GM20000 (cell line): ENCODE measurements at places on chromosomes 11 and 22.

DNA sequence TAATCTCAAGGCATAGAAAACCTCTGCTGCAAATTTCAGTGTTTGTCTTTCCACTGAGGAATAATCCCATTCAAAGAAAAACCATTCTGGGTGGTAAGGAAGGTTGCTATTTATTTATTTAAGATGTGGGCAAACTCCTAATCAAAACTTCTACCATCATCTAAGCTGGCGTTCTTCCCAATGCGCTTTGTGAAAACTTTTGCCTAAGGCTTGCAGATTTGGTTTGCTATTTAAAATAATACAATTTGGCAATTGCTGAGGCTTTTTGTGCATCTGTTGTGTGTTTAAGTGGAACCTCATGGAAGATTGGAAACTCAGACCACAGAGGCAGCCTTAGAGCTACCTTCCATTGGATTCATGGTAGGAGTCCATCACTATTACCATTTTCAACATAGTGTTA lies 309.0 kb downstream of the BLID start:
- DNase-seq: no peak

DNA sequence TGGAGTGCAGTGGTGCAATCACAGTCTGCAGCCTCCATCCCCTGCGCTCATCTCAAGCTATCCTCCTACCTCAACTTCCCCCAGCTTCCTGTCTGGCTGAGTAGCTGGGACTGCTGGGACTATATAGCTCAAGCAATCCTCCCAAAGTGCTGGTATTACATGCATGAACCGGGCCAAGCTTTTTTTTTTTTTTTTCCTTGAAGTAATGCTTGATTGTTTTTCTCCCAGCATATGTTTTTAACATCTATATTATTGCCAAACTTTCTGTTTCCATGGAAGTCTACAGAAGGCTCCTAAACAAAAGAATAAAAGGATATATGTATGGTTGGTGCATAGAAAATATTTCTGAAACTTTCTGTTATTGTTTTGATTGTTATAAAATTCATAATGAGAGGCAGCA lies 853.6 kb downstream of the KCNA4 start:
- DNase-seq: no peak

- no peak for DNase-seq
Measured at GRCh38 chr22:47802421-47802820, 1040.0 kb downstream of the TBC1D22A start.

GRCh38 chr11:71117311-71117710 lies 135.1 kb downstream of the SHANK2 start:
- DNase-seq: no peak

GRCh38 chr22:47457509-47458300 lies 695.3 kb downstream of the TBC1D22A start:
- no peak for DNase-seq

DNA sequence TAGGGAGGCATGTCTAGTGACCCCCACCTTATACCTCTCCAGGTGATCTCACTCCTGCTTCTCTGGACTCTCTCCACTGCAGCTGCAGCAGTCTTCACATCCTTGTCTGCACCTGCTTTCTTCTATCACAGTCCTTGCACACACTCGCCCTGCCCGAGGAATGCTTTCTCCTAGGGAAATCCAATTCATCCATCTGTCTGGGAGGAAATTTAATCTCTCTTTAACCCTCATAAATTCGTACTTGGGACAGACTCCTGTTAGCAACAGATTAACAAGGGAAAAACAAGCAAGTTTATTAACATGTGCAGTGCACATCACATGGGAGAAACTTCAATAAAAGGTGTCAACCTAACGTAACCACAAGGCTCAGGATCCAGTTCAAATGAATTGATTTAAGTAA lies 11.3 kb upstream of the RCN1 start:
- no peak for DNase-seq

DNA sequence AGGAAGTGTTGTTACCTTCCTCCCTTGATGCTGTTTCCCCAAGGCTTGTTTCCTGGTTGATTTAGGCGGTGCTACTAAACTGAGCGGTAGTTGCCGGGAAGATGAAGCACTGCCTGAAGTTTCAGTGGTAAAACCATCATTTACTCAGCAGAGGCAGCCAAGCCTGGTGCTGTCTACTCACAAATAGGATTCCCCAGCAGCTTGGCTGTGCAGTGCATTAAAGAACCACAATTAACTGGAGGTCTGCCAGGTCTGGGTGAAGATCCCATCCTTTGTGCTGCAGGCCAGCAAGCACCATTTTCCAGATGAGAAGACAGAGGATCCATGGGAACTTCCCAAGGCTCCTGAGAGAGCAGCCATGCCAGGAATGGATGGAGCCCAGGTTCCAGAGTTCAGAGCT lies 231.9 kb upstream of the E2F8 start:
- DNase-seq: no peak

DNA sequence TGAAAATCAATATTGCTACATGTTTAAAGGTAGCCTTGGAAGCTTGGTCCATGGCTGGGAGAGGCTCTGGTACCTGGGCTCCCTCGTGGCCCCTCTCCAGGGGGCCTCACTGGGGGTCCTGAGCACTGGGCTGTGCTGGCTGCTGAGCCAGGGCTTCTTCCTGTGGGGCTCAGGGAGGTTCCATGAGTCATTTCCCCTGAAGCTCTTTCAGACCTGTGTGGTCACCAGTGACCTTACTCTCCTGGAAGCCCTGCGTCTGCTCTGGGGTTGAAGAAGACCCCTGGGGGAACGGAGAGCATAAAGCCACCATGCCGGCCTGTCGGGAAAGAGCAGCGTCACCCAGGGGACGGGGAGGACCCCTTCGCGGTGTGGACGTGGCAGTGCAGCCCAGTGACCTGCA lies 389.0 kb downstream of the TBC1D22A start:
- no peak for DNase-seq

- no peak for DNase-seq
Measured at GRCh38 chr11:68315171-68315920, 3.0 kb downstream of the LRP5 start.

- no peak for DNase-seq
Measured at GRCh38 chr22:39530692-39531331, 1.7 kb downstream of the RPS19BP1 start.

DNA sequence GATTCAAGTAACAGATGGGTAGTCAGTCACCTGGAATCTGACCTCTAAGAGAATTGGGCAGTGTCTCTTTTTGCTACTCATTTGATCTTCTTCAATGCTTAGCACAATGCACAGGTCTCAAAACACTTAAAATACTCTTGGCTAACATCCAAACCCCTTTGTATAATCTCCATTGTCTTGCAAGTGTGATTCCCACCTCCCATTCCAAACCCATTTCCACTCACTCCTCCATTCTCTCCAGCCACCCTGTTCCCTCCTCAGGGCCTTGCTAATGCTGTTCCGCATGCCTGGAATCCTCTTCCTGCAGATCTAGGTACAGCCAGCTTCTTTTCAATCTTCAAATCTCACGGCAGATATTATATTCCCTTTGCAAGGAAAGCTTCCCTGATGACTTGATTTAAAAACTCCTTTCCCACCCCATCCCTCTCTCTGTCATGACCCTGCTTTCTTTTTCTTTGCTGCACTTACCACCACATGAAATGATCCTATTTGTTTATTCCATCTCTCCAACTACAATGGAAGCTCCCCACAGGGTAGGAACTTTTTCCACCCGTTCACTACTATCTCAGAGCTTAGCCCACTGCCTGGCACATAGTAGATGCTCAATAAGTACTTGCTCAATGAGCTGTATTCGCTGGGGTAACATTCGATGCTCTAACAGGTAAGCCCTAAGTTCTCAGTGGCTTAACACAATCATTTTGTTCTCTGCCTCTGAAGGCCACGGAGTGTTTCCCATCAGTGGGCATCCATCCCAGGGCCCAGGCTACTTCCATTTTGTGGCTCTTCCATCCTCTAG lies 121.7 kb downstream of the MN1 start:
- no peak for DNase-seq

GRCh38 chr22:48098921-48099245 lies 1336.4 kb downstream of the TBC1D22A start:
- no peak for DNase-seq

DNA sequence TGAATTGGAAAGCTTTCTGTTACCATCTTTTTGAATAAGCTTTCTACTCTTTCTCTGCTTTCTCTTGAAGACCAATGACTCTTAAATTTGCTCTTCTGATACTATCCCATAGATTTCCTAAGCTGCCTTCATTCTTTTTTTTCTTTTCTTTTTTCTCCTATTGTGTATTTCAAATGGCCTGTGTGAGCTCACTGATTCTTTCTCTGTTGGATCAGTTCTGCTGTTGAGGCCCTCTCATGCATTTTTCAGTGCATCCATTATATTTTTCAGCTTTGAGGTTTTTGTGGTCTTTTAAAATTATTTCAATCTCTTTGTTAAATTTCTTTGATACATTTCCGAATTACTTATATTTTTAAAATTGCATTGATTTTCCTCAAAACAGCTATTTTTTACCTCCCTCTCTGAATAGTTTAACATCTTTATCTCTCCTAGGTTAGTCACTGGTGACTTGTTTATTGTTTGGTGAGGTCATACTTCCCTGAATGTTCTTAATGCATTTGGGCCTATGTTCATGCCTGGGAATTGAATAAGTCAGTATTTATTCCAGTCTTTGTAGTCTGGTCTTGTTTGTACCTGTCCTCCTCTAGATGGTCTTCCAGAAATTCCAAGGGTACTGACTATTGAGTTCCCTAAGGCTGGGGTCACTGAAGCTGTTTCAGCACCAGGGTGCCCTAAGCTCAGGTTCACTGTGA lies 110.6 kb upstream of the SERPIND1 start:
- no peak for DNase-seq

DNA sequence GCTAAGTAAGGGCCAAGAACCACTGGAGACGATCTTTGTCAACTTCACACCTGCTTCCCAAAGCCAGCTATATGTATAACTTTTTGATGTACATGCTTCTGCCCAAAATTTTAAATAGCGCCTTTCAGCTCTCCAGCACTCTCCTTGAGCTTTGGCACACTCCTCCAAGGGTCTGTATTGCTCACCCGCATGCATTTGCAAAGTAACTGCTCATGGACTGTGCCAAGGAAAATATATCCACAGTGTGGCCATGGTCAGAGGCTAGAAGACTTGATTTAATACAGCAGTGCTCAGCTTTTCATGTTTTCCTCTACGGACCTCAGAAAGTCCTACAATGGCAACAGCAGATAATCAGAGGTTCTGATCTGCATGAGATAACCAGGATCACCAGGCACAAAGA lies 550.1 kb downstream of the SOX6 start:
- no peak for DNase-seq
